Stimulated activated CD4-positive, alpha-beta T cell treated with anti-CD3 and anti-CD28 coated beads, TNF-alpha, amount 100 ng/mL, for 4 hours (primary cell): ENCODE measurements at places on chromosomes 16 and 17.

DNA sequence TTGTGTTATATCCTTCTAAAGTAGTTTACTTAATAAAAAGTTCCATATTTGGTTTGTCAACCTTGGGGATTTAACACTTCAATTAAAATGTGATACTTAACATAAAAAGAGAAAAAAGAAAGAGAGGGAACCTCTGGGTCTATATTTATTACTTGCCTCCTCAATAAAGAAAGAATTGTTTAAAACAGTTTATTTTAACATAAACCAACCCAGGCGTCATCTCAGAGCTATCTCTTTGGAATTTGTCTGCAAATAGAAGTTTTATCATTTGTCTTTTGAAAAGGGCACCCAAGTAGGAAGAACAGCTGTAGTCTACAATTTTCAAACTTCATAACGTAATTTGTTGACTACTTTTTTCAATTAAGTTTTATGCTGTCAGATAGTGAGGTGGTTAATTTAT, 364.1 kb downstream of the KCNJ2 start:
- no peak for DNase-seq

DNA sequence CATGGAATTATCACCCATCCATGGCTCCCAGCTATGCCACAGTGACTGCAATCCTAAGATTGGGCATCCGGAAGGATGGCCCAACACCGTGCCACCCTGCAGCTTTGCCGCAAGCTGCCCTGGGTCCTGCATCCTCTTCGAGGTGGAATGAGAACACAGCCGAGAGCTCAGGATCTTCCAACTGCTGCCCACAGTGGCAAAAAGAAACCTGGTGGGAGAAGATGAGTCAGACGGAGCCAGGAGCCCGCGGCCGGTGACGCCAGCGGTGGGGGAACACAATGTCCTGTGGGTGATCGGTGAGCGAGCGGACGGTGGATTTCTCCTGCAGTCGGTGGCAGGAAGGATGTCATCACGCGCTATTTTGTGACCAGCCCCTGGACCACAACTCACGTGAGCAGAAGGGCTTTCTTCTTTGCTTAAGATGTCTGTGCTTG, 20.1 kb downstream of the CD7 start:
- peak; percentile 69 for DNase-seq

- DNase-seq = no peak
These were observed 2.1 kb downstream of the DHRS11 start for GRCh38 chr17:36593656-36594316.

DNA sequence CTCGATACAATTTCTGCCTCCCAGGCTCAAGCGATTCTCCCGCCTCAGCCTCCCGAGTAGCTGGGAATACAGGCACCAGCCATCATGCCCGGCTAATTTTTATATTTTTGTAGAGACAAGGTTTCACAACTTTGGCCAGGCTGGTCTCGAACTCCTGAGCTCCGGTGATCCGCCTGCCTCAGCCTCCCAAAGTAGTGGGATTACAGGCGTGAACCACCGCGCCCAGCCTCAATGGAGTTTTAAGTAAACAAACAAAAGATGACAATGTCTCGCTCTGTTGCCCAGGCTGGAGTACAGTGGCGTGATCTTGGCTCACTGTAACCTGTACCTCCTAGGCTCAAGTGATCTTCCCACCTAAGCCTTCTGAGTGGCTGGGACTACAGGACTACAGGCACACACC, 52.6 kb upstream of the TRAP1 start:
- DNase-seq = no peak

GRCh38 chr17:35213412-35213940, 19.3 kb upstream of the SLC35G3 start:
- DNase-seq = no peak

DNA sequence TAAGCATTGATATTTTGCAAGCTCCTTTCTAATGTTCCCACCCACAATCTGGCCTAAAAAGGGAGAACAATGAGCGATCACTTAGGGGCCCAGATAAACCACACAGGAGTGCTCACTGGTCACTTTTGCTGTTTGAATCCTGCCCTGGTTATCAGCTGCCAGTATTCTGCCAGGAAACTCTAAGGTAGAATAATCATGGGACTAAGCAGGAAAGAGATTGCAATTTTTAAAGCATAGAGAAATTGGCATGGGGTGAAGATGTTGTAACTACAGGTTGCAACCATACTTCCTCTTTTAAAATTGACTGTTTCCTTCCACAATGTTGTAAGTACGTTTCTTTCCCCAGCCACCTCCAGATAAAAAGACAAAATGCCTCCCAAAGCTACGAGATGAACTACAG, 251.2 kb upstream of the CDH11 start:
- no peak for DNase-seq

- no peak for DNase-seq
These were observed 384.7 kb downstream of the UTP18 start for GRCh38 chr17:51645056-51645455.

GRCh38 chr16:58938811-58939210, 204.7 kb upstream of the GOT2 start:
- no peak for DNase-seq

GRCh38 chr16:77059446-77059845, 131.5 kb upstream of the MON1B start:
- DNase-seq = no peak

GRCh38 chr17:81727324-81728031, 15.4 kb downstream of the SLC25A10 start:
- no peak for DNase-seq

- DNase-seq = no peak
These were observed 18.2 kb downstream of the LASP1NB start for GRCh38 chr17:38943607-38944006.

DNA sequence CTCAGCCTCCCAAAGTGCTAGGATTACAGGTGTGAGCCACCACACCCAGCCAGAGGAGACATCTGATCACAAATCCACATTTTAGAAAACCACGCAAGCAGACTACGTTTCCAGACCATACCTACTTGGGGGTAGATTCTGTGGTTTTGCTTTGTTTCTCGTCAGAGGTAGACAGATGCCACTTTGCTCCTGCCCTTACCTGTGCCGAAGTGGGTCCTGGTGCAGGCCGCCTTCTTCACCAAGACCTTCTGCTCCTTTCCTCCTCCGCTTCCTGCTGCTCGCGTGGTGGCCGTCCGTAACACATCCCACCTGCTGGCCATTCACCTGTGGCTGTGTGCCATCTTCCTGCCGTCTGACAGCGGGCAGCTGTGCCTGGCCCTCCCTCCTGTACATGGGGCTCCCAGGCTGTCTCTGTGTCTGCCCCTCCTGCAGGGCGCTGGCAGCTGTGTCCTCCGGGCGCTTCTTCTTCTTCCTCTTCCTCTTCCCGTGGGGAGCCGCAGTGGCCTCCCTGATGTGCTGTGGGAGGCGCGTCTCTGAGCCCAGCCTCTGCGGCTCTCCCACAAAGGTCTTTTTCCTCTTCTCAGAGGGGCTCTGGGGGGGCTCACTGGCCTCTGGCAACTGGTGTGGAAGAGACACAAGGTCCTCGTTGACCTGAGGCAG, 21.2 kb upstream of the CYTH1 start:
- DNase-seq = no peak

- no peak for DNase-seq
These were observed 810 bp upstream of the GAN start for GRCh38 chr16:81313701-81314602.

DNA sequence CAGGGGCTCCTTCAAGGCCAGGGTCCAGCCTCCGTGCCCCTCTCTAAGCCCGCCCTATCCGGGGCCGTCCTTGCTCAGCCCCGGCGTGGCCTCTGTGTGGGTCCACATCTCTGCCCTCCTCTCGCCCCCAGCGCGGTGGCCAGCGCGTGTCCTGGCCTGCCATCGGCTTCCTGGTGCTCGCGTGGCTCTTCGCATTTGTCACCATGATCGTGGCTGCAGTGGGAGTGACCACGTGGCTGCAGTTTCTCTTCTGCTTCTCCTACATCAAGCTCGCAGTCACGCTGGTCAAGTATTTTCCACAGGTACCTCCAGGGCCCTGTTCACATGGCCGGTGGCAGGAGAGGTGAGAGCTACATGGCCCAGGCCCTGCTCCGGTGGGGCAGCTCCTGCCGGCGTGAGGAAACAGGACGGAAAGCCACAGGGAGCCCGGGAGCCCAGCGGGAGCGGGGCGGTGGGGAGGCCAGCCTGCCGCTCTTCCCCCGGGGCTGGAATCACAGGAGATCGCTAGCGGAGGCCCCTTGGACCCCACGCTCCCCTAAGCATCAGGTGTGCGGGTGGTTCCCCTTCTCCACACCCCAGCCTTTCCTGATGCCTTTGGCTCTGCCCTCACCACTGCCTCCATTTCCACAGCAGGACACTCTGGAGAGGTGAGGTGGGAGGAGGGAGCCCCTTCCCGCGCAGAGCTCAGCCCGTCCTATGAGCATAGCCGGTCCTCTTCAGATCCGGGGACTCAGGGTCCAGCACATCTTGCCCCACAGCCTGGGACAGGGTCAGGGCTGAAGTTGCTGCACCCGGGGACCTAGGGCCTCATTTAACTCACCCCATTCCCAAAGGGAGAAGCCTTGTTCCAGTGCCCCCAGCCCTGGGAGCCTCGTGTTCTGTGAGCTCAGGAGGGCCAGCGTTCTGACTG, 10.2 kb downstream of the TAX1BP3 start:
- no peak for DNase-seq

GRCh38 chr17:32319548-32319905, 22.4 kb downstream of the C17orf75 start:
- DNase-seq = peak; percentile 61

GRCh38 chr16:3659251-3659650, 4.8 kb downstream of the DNASE1 start:
- no peak for DNase-seq

- DNase-seq = no peak
These were observed 31.6 kb upstream of the CDH15 start for GRCh38 chr16:89139907-89140361.

GRCh38 chr16:88069397-88070168, 118.3 kb downstream of the BANP start:
- no peak for DNase-seq

GRCh38 chr16:1097156-1097555, 1.1 kb upstream of the C1QTNF8 start:
- no peak for DNase-seq

DNA sequence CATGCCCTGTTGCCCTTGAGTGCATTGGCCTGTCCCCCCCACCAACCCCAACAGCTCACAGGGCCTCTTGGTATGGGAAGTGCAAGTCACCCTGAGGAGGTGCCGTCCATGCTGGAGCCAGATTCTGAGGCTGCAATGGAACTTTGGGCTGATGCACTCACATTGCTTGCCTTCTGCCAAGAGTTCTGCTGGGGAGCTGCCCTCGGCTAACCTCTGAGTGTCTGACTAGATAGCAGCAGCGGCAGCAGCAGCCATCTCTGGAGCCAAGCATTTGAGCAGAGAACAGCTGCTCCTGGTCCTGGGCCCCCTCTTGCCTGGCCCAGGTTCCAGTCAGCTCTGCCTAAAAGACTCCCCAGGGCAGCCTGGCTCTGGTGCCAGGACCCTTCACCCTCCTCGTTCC, 61.5 kb downstream of the GNAO1 start:
- no peak for DNase-seq

DNA sequence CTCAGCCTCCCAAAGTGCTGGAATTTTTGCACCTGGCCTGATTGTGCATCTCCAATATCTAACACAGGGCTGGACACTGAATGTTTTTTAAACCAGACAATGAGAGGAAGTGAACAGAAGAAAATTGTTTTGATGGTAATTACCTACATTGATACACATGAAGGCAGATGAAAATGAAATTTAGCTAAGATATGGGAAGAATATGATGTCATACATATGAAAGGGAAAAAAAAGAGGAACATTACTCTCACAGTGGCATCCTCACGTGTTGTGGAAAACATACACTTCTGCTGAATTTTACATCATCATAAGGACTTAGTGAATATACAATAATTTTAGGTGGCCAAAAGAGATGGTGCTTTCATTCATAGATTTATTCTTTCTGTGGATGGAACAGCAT, 111.7 kb downstream of the SYCE1L start:
- no peak for DNase-seq

DNA sequence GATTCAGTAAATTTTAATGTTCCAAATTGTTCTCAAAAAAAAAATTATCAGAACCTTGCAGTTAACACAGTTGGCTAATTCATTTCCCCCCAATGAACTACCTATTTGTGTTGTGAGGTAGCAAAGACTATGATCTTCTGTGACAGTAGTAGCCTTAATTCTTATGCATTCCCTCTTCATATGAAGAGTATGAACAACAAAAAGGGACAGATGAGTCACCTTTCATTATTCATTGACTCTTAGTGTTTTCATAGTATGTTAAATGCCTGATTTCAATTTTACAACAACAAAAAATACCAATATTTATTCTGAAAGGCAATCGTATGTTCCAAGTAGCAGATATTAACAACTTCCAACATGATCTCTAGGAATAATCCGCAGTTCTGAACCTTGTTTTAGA, 3.6 kb upstream of the SLFN11 start:
- no peak for DNase-seq

DNA sequence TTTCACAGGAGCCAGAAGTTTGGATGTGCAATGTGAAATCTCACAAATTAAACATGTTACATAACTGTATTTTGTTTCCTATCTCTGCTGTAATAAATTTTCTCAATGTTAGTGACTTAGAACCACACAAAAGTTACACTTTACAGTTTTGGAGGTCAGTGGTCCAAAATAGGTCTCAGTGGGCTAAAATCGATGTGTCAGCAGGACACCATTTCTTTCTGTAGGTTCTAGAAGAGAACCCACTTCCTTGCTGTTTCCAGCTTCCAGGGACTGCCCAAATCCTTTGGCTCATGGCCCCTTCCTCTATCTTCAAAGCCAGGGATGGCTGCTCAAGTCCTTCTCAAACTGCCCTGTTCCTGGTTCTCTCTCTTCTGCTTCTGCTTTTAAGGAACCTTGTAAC, 252.7 kb downstream of the WWOX start:
- no peak for DNase-seq

DNA sequence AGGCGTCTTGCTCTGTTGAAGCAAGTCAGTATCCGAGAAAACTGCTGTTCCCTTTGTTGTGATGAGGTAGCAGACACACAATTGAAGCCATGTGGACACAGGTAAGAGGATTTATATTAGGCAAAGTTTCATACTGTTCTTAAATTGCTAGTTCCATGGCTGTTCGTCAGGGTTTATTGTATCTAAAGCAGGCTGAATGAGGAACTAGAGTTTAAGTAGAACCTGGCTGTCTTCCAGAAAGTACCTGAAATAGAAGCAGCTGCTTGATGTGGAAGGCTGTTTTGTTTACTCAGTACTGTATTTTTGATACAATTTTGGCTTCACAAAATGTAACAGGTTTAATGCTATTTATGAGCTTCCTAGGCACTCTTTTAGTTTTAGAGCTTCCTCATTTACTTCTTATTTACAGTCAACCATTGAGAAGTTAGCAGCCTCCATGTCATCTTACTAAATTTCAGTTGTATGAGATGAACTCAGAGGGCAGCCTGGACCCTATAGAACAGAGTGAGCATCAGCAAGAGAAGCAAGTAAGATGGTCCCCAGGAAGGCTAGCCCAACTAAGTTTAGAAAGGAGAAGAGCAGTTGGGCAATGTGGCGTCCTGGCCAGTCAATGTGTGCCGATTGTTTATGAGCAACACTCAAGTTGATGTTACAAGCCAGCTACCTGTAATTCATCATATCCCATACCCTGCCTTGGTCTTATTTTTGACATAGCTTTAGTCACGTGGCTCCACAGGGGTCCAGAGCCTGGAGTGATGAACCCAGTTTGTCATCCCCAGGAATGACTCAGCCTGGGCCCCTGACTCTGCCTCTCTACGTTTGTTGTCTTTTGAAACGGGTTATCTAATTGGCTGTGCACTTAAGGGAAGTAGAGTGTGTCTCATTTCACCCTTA, 9.7 kb upstream of the ARL2BP start:
- DNase-seq = no peak

GRCh38 chr17:7064261-7064660, 15.8 kb downstream of the CLEC10A start:
- no peak for DNase-seq

GRCh38 chr17:7221278-7222092, 1.7 kb downstream of the ACADVL start:
- DNase-seq = no peak
